Activated CD8-positive, alpha-beta memory T cell treated with anti-CD3 and anti-CD28 coated beads for 48 hours (primary cell): ENCODE measurements at places on chromosomes 5 and 9.

- DNase-seq = no peak
These were observed 71.2 kb upstream of the IZUMO3 start for GRCh38 chr9:24616863-24617262.

DNA sequence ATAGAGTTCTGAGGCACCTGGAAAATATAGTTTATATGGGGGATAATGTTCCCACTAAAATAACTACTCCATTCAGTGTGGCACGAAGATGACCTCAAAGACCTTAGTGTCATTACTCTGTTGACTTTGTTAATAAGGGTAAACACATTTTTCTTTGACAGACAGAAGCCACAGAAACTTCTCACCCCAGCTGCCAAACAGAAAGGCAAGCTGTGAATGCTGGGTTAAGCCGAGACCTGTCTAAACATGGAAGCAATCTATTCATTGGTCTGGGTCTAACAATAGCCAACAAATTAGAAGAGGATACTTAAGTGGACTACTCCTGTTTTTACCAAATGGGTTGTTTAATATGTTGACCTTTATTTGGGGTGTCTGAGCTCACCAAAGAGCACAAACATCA lies 171.4 kb downstream of the TLE1 start:
- no peak for DNase-seq

- DNase-seq = no peak
These were observed 128.9 kb downstream of the CAMK4 start for GRCh38 chr5:111353035-111353434.

- DNase-seq = no peak
These were observed 584.5 kb downstream of the ACTL7B start for GRCh38 chr9:108271236-108271635.

- DNase-seq = no peak
These were observed 113.7 kb downstream of the COL23A1 start for GRCh38 chr5:178476531-178476930.

DNA sequence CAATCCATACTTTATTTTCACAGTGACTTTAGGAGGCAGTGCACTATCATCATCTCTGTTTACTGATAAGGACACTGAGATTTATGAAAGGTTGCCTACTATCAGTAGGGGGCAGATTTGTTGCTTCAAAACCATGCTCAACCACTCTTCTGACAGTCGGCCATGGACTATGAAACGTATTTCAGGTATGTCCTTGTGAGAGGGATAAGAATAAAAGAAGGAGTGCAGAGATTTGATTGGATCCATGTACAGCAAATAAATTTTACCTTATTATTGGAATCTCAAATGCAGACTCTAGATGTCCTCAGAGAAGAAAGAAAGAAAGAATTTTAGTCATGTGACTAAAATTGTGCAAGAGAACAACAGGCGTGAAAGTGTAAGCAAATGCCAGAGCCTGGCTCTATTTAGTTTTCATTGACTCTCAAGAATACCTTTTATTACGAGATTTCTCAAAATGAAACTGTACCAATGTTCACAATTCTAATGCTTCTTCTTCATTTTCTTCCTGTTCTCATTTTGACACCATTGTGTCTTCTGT lies 296.6 kb upstream of the RASA1 start:
- DNase-seq = no peak

DNA sequence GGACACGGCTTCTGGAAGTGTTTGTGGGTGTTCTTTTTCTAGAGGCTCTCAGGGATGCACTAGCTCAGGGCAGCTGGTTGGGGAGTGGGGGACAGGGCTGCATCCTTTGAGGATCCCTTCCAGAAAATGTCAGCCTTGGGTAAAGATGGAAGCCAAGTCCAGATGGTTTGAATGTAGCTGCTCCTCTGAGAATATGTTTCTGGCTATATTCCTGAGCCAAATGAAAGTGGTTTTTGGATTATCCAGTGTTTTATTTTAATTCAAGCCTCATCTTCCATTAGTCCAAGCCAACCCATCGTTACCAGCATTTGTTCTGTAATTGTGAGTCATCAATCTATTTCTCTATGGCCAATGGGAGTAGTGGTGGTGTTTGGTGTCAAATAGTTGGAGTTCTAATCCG lies 70.4 kb downstream of the SPRY4 start:
- DNase-seq = no peak

DNA sequence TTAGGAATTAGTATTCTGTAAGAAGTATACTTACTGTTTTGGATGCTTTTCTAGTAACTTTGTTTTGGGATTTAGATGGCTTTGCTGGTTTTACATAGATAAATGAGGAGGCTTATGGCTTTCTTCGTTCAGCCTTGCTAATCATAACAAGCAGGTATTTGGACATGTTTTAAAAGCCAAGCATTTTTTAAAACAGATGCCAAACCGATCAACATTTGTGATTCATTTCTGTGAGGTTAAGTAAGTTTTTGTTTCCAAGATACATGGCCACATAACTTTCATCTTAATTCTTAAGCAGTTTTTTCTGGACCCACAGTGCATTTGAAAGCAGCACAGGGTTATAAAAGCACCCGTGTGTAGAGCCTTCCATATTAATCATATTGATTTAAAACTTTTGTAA lies 21.7 kb downstream of the TARS1 start:
- no peak for DNase-seq

DNA sequence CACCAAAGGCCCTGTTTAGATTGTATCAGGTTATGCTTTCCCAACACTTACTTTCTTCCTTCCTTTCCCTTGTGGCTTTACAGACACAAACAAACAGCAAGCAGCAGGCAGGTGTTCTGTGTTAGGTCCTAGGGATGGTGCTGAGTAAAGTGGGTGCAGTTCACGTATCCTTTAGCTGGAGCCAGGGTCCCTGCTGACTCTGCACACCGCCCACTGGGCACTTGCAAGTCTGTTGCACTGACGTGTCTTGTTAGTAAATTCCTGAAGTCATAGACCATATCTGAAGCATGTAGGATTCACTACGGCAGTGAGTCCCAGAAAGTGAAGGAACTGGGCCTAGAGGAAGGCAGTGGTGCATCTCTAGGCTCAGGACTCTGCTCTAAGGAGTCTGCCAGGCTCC lies 96.5 kb downstream of the DAPK1 start:
- no peak for DNase-seq

DNA sequence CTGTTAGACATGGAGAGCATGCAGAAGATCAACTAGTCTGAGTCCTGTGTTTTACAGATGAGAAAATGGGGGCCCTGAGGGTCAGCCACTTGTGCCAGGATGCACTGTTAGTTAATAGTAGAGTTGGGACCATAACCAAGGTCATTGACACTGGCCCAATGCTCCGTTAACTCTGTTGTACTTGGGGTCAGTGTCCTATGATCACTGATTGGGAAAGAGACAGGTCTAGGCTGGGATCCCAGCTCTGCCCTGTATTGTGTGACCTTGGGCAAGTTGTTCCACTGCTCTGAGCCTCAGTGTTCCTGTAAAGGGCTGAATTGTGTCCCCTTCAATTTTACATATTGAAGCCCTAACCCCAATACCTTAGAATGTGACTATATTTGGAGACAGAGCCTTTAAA lies 70.0 kb downstream of the GDNF start:
- no peak for DNase-seq

GRCh38 chr9:93025736-93026135 lies 32.8 kb upstream of the SUSD3 start:
- no peak for DNase-seq

DNA sequence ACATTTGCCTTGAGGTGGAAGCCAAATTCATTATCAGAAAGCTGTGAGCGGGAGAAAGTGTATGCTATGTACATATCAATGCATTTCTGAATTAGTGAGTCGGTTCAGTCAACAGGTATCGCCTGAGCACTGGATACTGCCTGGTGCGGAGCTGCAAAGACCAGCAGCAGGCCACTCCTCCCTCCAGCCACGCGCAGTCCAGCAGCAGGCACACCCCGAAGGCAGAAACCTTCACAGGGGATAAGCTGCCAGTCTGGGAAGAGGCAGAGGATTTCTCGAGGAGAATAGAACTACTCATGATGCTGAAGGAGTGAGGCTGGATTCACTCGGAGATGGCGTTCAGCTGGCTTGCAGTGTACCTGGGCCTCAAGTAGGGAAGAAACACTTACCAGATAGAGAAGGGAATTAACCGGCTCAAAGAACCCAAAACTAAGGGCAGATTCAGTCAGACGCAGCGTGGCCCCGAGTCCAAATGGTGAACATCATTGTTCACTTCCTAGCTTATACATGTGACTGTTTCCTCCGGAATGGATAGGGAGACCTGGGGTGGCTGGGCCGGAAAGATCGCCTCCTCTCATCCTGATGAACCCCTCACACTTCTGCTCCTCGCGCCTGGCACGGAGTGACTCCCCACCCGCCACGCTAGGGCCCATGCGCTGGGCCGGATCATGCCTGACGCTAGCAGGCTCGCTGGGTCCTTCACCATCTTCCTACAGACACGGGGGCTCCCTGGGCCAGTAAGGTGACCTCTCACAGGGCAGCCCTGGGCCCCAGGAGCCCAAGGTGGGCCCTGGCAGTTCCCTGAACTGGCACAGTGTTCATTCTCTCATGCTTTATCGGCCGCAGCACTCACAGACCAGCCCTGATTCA lies 78.1 kb upstream of the SPATA31C2 start:
- DNase-seq = no peak

GRCh38 chr9:129852579-129852978 lies 17.3 kb downstream of the USP20 start:
- no peak for DNase-seq

DNA sequence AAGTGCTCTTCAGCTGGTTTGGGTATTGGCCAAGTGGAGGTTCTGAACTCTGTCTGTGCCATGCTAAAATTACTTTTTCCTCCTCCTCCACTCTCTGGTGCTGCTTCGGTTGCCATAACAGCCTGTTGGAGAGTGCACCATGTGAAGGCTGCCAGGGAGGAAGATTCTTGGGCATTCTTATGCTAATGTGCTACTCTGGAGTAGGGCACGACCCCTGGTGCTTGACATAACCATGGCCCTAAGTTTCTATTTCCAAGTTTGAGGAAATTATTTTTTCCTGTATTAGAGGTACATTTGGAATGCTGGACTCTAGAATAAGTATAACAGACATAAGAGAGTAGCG lies 111.6 kb downstream of the ARHGAP26 start:
- no peak for DNase-seq
